ENCODE measurements at places on chromosomes 6 and 20.
A peak's percentile ranks its signal among the peaks of the same experiment; 100 is the strongest.

GRCh38 chr20:41654884-41655283, 36.7 kb upstream of the CHD6 start:
- no peak for DNase-seq

DNA sequence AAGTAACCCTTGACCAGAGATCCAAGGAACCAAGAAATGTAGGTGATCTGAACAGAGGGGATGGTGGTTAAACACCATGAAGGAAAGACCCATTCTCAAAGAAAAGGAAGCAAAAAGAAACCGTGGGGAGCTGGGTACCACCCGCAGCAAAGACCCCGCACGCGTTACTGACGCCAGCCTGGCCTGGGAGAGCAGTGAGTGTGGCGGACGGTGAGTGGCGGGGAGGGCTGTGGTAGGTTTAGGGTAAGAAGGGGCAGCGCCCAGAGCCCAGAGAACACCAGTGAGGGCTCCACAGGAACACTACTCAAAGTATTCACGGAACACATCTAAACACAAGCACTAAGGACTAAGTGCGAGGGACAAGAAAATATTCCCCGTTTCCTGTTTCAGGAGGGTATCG, 4.2 kb downstream of the GMEB2 start:
- no peak for DNase-seq

GRCh38 chr20:36582322-36582721, 8.9 kb downstream of the TGIF2 start:
- no peak for DNase-seq

DNA sequence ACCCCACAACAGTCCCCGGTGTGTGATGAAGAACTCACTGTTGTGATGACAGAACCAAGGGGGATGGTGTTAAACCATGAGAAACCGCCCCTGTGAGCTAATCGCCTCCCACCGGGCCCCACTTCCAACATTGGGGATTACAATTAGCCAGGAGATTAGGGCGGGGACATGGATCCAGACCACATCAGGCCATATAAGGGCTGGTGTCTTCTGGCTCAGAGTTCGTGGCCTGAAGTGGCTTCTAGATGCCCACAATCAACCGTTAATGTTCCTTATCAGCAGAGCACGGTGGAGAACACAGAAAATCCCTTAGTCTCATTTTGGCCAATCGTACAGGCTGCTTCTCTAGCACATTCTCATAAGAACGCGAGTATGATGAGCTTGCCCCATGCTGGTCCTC, 10.9 kb upstream of the MAS1 start:
- no peak for DNase-seq

DNA sequence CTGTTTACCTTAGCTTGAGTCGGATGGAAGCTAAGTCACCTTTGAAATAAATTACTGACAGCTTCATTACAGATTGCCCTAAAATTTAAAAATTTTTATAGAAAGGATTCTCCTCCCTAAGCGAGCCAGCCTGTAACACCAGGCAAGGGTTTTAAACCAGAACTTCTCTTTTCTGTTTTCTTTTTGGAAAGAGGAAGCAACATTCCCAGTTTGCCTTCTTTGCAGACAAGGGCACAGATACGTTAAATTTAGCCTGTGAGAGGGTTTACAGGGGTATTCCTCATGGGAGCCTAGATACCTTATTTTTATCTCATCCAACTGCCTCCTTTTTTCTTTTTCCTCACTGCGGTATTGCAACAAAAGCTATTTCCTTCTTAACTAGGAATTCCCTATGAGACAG, 45.0 kb downstream of the GNAS start:
- DNase-seq: no peak

DNA sequence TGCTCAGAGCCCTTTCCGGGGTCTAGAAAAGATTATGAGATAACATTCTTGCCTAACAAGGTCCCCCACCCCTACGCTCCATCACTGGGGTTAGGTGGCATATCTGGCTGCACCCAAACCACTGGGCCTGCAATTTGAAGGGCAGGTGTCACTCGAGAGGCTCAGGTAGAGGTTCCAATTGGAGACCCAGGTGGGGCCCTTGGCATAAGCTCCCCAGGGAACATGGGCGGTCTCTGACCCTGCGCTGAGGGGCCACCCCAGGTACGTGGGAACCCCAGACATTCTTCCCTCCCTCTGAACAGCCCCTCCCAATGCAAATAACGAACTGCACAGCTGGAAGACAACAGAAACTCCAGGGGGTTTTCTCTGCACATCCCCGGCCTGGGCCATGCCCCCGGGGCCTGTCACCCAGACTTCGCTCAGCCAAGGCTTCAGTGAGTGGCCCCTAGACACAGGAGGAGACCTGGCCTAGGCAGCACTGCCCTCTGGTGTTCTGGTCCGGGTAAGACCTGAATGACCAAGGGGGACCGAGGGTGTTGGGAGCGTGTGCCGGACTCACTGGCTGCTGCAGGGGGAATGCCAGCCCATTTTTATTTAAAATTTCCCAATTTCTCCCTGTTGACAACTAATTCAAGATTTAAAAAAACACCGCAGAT, 47.5 kb downstream of the DSTN start:
- peak; percentile 12 for DNase-seq

- no peak for DNase-seq
Measured at GRCh38 chr6:132400555-132400882, 756 bp downstream of the MOXD1 start.

GRCh38 chr6:112086744-112087135, 542 bp downstream of the TUBE1 start:
- no peak for DNase-seq

DNA sequence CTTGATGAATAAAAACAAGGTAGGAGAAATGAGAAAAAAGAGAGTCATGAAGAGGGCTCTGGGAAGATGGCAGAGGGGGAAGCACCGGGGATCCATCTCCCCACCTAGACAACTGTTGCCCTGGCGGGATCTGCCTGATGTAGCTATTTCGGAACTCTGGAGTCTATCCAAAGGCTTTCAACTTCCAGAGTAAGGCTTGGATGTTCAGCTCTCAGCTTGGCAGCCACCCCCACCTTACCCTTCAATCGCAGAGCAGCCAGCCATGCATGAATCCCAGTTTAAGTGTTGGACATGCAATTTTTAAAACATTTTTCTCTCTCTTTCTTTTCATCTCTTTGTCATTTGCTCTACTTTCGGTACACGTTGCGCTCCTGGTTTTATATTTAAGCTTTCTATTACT, 275.9 kb upstream of the EXOC2 start:
- DNase-seq: no peak

GRCh38 chr6:164911151-164911550, 398.3 kb downstream of the C6orf118 start:
- no peak for DNase-seq

DNA sequence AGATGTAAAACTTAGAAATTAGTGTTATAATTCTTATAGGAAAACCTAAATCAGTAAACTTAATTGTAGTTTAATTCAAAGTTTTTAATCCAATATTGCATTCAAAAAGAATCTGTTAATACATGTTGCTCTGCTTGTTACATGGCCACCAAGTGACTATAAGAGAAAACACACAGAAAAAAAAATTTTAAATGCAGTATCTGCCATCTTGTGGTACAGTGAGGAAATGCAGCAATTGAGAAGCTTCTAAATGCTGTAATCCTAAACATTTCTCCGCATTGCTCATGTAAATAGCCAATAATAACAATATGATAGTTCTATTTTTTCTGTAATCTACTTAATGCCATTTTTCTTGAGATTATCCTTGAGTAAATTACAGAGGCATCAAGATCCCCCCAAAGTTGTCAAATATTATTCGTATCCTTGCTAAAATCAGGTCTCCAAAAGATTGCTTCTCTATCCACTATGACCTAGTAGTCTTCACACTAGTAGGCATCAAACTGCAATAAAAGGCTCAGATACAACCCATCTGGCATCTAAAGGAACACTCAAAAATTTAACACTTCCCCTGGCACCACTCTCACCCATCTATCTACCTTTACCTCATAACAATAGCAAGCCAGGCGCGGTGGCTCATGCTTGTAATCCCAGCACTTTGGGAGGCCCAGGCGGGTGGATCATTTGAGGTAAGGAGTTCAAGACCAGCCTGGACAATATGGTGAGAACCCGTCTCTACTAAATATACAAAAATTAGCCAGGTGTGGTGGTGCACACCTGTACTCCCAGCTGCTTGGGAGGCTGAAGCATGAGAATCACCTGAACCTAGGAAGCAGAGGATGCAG, 34.6 kb downstream of the HDAC2 start:
- no peak for DNase-seq

GRCh38 chr6:26316291-26316690, 48.7 kb upstream of the BTN3A2 start:
- DNase-seq: no peak

- peak; percentile 63 for DNase-seq
Measured at GRCh38 chr6:89610149-89610642, 28.4 kb downstream of the LYRM2 start.

- DNase-seq: no peak
Measured at GRCh38 chr6:111661541-111662061, 55.9 kb upstream of the TRAF3IP2 start.
